ENCODE measurements at places on chromosomes 5 and 9.

- no peak for DNase-seq
Observed at GRCh38 chr5:18113721-18114120, 479.5 kb downstream of the TAF11L14 start.

DNA sequence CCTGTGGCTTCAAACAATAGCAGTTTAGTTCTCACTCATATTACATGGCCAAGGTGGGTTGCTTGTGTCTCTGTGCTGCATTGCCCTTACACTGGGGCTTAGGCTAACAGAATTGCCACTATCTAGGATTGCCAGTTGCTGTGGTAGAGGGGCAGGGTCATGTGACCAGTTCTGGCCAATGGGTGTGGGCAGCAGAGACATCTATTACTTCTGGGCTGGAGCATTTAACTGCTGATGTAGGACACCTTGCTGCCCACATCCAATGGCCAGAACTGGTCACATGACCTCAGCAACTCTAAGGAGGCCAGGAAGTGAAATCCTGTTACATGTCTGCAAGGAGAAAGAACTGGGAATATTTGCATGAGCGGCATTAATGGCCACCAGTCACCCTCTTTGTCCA lies 199.3 kb downstream of the C9orf152 start:
- DNase-seq, result no peak

GRCh38 chr9:97280755-97281330 lies 26.6 kb upstream of the CCDC180 start:
- no peak for DNase-seq

- no peak for DNase-seq
Observed at GRCh38 chr5:74546796-74547195, 93.7 kb downstream of the ENC1 start.

DNA sequence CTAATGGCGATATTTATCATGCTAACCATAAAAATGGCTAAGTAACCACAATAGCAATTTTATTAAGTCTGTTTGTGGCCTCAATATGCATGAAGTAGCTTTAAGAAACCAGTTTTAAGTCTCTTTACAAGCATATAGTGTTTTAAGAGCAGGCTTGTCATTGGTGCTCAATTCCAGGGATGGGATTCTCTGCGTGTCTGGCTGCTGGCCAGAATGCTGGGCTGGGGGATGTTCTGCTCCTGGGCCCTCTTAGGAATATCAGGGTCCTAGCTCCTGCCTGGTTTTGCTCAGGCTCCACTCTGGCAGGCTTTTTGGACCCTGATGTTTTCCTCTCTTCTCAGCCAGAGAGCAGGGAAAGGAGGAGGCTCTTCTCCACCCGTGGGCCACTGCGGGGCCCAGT lies 127.2 kb downstream of the PDE8B start:
- DNase-seq, result no peak

- no peak for DNase-seq
Observed at GRCh38 chr9:15400281-15400941, 22.3 kb upstream of the SNAPC3 start.

DNA sequence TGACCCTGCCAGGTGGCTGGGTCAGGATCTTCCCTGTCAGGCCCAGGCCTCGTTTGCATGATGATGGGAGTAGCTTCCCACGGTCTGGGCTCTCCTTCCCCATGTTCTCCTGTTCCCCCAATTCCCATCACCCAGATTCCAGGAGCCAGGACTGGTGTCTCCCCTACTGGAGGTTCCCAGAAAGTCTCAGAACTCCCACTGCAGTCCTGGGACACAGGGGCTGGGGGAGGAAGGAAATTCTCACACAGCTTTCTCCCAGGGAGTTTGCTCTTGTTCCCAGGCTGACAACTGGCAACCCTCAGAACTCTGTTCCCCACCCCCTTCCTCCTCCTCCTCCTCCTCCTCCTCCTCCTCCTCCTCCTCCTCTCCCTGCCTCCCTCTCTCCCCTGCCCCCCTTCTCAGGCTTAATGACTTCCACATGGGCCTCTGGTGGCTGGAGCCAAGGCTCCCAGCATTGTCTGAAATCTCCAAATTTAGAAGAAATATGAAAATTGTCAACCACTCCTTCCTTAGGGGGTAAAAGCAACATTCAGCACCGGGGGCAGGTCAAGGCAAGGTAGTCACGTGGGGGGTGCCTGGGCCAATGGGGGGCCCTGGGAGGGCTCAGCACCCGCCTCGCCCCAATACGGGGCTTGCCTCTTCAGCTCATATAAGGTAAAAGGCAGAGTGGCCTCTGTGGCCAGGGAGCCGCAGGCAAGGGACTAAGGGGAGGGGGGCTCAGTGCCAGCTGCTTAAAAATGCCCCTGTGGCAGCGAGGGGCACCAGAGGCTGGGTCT lies 27.3 kb upstream of the IL17B start:
- DNase-seq, result no peak

- no peak for DNase-seq
Observed at GRCh38 chr9:121781145-121781548, 129.7 kb downstream of the DAB2IP start.

GRCh38 chr5:119070828-119071560 lies at the start of gene DMXL1:
Gene DMXL1, plus strand, starts transcription at chr5:119071087. Its CDS starts 483 bp downstream, at chr5:119071570.
- peak; percentile 99 for DNase-seq

DNA sequence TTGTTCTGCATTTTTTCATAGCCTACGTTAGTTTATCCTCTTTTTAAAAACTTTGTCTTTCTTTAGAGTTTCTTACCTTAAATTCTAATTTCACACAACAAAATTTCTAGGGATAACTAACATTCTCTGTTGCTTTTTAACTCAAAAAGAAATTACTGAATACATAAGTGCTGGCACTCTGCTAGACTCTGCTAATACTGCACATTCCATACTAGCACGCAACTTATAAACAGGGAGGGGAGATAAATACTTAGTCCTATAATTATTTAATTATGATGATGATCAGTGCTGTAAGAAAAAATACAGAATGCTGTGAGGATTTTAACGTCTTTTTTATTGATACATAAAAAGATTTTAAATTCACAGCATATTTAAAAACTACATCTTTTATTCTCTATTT lies 25.1 kb downstream of the RNF145 start:
- DNase-seq, result no peak

DNA sequence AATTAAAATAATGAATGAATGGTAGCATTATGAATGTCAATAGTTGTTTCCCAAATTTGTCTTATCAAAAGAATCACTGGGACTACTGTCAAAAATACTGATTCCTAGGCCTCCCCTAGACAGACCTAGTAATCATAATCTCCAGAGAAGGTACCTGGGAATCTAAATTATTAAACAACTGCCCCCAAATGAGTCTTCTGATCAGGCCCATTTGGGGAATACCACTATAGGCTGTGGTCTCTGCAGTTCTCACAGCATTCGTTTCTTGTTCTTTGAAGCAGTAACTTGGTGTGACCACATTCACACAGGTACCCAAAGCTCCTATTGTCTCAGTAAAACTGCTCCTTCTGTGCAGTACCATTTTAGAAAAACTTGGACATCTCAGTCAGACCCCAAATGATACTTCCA lies 230.9 kb downstream of the PIK3R1 start:
- DNase-seq, result no peak

GRCh38 chr9:82180711-82181110 lies 192.1 kb downstream of the SPATA31D1 start:
- DNase-seq, result no peak

GRCh38 chr5:164345173-164345849 lies 839.9 kb downstream of the MAT2B start:
- no peak for DNase-seq

- no peak for DNase-seq
Observed at GRCh38 chr5:134423376-134423775, 11.7 kb upstream of the CDKN2AIPNL start.

DNA sequence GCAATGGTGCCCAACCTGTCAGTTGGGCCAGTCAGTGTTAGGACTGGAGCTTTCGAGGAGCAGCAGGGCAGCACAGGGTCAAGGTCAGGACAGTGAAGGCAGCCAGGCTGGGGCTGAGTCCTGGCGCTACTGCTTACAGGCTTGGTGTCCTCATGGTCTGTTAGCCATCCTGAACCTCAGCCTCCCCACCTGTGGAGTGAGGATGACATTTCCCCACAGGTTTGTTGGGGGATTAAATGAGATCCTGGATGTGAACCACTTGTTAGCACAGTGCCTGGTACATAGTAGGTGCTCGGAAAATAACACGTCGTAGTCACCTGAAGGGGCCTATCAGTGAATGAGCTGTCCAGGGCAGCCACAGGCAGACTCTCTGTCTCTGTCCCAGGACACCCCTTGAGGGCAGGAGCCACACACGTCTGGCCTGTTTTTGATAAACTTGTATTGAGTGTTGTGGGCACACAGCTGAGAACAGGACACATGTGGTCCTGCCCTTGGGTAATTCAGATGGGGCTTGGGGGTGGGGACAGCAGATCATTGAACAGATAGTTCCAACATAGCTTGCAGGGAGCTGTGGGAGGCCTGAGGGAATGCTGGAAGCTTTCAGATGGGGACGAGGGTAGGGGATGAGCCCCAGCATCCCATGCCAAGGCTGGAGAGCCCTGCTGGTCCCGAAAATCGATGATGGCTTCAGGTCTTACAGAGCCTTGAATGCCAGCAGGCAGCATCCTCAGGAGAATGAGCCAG lies 69.3 kb downstream of the AMBP start:
- no peak for DNase-seq

GRCh38 chr9:127295005-127295404 lies 30.4 kb downstream of the GARNL3 start:
- DNase-seq, result no peak

DNA sequence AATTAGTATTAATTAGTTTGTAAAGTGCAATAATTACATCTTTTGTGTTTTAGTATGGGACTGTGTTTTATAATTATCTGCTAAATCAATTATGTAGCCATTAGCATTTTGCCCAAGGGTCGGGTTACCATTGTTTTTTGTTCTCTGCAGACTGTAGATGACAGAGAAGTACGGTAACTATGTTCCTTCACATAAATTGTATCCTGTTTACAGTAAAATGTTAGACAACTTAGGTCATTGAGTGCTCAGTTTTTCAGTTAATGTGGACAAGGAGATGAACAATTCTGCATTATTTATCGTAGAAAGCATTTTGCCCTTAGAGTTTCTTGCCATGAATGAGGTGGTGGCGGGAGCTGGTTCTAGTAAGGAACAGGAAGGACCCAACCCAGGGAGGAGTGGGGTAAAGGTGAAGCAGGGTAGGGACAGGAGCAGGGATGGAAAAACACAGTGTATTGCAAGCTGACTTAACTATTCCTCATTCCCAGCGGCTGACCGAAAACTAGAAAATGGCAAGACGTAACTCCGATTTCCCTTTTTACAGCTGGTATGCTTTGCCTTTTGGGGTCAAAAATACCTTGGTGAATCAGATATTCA lies 243.7 kb upstream of the SLC24A2 start:
- no peak for DNase-seq

DNA sequence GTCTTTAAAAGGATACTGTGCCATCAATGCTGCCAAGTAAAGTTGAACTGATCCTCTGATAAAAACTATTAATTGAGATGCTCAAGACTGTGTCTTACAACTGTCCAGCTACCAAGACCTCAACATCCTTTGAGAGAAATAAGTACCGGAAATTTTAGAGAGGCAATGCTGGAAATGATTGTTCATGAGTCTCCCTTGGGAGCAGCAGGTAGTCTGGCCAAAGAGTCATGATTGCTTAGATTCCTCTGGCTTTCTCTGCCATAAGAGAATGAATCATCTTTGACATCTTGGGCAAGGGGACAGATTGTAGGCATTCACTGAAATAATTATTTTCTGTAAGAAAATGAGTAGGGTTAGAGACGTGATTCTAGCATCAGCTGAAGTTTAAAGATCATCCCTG lies 466.6 kb upstream of the DAB2 start:
- DNase-seq, result no peak

DNA sequence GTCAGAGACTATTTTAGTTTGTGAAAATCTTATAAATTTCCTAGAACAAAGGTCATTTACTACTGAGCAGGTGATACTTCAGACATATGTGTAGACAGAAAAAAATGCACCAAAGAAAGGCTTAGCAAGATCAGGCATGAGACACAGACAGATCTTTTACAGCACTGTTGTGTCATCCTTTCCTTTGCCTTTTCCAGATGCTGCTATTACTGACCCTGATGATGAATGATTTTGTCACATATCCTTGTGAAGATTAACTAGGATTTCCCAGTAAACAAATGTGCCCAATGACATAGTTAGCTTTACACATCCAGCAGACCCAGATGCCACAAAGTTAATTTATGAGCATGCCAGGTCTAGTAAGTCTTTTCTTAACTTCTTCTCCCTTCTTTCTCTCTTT lies 68.2 kb downstream of the DMRTA1 start:
- DNase-seq, result no peak

GRCh38 chr9:77735494-77735893 lies 87.4 kb upstream of the GNA14 start:
- no peak for DNase-seq

GRCh38 chr9:113143432-113144227 lies 7.2 kb upstream of the SLC31A2 start:
- no peak for DNase-seq

DNA sequence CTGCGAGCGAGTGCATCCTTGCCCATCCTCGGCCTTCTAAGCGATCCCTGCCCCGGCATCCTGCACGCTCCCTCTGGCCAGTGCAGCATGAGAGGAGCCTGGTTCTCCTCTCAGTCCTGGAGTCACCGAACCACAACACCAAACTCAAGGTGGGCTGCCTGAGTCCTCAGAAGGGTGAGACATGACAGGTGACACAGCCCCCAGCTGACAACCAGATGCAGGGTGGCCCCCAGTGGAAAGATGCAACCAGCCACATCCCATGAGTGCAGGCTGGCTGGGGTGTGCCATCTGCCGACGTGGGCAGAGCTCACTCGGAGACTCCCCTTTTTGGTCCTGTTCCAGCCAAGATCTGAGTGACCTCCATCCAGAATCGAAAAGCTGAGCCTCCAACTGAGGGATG lies 58.4 kb downstream of the COL23A1 start:
- DNase-seq, result no peak

DNA sequence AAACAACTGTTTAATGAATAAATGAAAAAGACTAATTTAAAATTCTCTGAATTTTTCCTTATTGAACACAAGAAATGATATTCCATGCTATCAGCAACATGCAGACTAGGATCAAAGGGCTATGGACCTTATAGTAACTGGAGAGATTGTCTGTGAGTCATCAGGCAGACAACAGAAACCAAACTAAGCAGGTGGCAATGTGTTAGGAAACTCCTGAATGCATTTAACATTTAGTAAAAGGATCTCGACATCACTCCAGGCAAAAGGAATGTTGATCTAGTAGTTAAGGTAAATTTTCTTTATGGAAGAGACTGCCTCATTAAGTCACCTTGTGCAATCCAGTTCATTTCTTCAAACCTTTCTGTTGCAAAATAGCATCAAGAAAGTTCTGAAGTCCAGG lies 58.4 kb downstream of the ARL15 start:
- no peak for DNase-seq
